Naive thymus-derived CD4-positive, alpha-beta T cell (primary cell): ENCODE measurements at places on chromosomes 7 and 10. TPM values are rescaled to one million over a fixed set of nuclear protein-coding genes. Genes with fewer than 3 reads are reported as not detected.

DNA sequence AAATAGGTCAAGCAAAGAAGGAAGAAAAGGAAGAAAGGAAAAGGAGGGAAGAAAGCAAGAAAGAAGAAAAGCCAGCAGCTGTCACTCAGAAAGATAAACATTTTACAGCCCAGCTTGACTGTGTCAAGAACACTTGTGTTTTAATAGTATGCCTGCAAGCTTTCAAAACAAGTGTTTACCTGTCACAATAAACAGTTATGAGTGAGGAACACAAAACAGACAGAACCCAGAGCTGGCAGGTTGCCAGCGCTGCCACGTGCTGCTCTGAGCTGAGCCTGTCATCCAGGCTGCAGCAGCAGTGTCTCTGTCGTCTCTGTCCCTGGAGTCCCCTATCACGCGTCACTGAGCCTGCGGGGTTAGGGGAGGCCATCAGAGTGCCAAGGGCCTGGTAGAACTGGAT lies 827.6 kb upstream of the AUTS2 start:
- DNase-seq, result no peak

- no peak for DNase-seq
These were observed 520.8 kb downstream of the REEP3 start for GRCh38 chr10:64041989-64042490.

DNA sequence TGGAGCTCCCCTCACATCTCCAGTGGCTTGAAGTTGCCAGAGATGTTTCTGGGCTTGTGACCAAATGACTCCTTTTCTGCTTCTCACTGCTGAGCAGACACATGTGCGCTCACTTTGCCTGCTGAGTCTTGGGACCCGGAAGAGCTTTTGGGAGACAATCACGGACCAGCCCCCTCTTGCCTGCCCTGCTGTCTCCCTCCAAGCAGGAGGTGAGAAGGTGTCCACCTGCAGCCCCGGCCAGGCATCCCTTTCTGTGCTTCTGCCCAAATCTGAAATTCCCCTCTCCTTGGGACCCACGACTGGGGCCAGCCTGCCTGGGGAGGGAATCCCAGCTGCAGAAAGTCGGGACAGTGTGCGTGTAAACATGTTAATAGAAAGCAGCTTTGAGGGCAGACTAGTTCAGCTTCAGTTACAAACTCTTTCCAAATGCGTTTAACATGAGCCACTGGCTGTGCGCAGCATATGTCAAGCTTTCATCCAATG lies 31.7 kb downstream of the HTRA1 start:
- no peak for DNase-seq

DNA sequence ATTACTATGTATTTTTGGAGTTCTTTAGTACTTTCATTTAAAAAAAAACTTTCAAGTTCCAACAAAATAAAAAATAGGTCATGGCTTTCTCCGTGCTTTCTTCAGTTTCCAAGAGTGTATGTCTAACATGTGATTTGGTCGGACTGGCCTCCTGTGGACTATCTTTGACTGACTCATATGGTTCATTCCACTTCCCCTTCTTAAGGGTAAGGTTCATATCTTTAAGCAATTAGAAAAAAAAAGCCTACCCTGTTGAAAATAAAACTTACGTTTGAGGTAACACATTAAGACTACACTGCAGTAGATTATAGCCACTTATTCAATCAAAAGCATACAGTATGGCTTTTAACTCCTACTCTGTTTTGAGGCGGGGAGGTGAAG lies 112.8 kb upstream of the AHR start:
- no peak for DNase-seq

- DNase-seq, result no peak
These were observed 5.9 kb upstream of the IFIT1B start for GRCh38 chr10:89371987-89372386.

- DNase-seq, result no peak
These were observed 18.5 kb upstream of the GAD2 start for GRCh38 chr10:26198119-26198518.

The PHKG1 gene
- 4.1 TPM for total RNA-seq

The HMX3 gene
- not detected in 2 replicates for total RNA-seq

The LIPJ gene
- total RNA-seq, result 0.43 TPM

The ZDHHC4 gene
- 25.2 TPM for total RNA-seq

The TMEM196 gene
- not detected for total RNA-seq

The HOXA5 gene
- total RNA-seq, result 2.2 TPM

The EBLN1 gene
- total RNA-seq, result not detected
